Activated CD8-positive, alpha-beta memory T cell treated with anti-CD3 and anti-CD28 coated beads for 24 hours (primary cell): ENCODE measurements at places on chromosomes 6 and 20.

GRCh38 chr6:143270026-143270425 is 180.5 kb downstream of the ADAT2 start:
- no peak for DNase-seq

- no peak for DNase-seq
Measured at GRCh38 chr20:10448270-10449156, 13.4 kb downstream of the SLX4IP start.

- peak; percentile 4 for DNase-seq
Measured at GRCh38 chr20:58131151-58131550, 97.3 kb downstream of the ANKRD60 start.

- DNase-seq, result no peak
Measured at GRCh38 chr6:96608074-96608473, 45.1 kb downstream of the FHL5 start.

DNA sequence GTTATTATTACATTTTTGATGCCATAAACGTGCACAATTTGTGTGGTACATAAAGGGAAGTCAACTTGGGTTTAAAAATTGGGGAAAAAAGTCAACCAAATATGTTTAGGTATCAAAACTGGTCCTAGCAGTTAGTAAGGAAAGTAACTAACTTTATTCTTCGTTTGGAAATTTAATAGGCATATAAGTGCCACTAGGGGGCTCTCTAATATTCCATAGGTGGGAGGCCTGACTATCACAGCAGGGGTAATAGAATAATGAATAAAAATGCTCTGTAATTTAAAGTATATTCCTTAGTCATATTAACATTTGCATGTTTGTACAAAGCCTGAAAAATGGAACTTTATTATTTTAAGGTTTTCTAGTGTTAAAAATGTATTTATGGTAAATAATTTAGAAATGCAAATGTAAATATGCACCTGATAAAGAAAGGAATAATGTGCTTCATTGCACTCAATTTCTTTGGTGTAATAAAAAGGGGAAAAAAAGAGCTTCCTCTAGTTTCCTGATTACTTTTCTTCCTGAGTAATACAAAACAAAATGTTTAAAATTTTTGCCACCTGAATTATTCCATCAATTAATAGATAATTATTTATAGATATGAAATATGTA is 125.7 kb upstream of the HDAC2 start:
- DNase-seq, result no peak

DNA sequence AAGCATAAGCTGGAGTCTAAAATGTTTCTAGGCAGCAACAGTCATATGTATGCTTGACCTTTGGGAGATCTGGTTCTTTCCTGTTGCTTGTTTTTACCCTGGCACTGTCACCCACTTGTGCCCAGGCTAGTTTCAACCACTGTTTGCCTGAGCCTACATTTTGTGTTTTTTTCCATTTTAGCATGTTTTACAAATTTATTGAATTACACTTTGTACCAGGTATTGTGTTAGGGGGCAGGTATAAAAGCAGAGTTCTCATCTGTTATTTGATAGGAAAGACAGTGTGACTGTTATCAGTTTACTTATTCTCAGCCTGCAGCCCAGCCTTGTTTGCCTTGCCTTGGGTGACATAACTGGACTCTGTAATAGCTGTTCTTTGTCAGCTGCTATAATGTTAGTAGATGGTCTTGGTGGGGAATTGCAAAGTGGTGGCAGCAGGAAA is 147.0 kb downstream of the CDKAL1 start:
- DNase-seq, result no peak

DNA sequence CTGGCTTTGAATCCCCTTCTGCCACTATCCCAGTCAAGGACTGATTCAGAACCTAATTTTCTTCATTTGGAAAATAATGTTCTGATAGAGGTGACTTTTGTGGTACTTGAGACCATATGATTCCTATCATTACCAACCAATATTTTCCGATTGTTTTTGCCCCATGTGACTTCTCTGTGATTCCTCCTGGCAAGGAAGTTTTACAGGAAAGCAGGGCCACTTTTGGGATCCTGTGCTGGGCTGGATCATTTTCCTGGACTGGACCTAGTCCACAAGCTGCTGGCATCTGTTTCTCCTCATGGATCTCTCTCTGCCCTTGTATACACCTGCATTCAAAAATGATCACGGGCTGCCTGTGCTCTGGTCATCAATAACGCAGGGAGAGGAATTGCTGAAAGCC is 13.9 kb upstream of the SNHG17 start:
- DNase-seq, result no peak

- DNase-seq, result no peak
Measured at GRCh38 chr20:58018590-58018989, 209.9 kb downstream of the ANKRD60 start.

DNA sequence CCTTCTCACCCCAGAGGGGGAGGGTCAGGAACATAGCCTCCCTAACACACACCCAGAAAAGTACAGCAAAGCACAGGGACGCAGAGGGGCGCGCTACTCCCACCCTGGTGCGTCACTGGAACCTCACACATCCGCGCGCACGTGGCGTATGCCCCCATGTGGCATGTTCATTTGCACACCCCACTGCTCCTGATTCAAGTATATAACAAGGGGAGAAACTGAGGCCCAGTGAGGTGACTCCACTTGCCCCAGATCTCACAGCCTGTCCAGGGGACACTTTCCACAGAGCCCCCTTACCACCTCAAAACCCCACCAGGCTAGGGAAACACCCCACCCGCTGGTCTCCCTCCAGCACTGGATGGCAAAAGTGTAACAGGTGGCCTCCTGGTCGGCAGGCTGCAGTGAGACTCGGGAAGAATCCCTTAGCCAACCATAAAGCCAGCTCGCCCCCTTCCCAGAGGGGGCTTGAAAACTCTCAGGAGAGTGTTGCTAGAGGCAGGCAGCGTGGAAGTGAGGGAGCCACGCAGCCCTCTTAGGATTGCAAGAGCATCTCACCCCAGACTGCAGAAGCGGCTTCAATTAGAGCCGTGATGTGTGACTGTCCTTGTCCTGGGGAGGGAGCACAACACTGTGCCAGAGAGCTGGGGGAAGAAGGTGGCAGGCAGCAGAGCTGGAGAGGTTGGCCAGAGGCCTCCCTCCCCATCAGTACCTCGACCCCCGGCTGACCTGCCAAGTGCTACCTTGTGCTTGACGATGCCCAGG is at the start of gene GRM4:
Gene GRM4, minus strand, starts transcription at position 67 of the 762 bp plus-strand sequence. CDS start 12,591 bp downstream, outside the sequence.
- no peak for DNase-seq

GRCh38 chr6:157385482-157385881 is 4.5 kb downstream of the ZDHHC14 start:
- DNase-seq, result no peak
